Right atrium auricular region (tissue), 2 donors: ENCODE measurements at places on chromosomes 3 and 15. TPM values are rescaled to one million over a fixed set of nuclear protein-coding genes. Genes with fewer than 3 reads are reported as not detected.

The HYKK gene
- total RNA-seq, result 12.5 TPM

The CACNA2D2 gene
- 3.7 TPM for total RNA-seq

The AMT gene
- total RNA-seq, result 6.6 TPM

The GJD2 gene
- 42.3 TPM for total RNA-seq

The LDHAL6B gene
- total RNA-seq, result not detected

The CCR1 gene
- total RNA-seq, result 8.9 TPM

The SEC22A gene
- 13.7 TPM for total RNA-seq

The HYAL1 gene
- 38.1 TPM for total RNA-seq

The ITIH1 gene
- total RNA-seq, result not detected

The SYNPR gene
- total RNA-seq, result 2.7 TPM

The BUB1B gene
- total RNA-seq, result 2.1 TPM

The LRRC31 gene
- total RNA-seq, result not detected

The VPS39 gene
- 38.3 TPM for total RNA-seq

The TM4SF18 gene
- total RNA-seq, result 13.8 TPM

The BFSP2 gene
- not detected for total RNA-seq

The MORC1 gene
- not detected for total RNA-seq

The LMCD1 gene
- 79.0 TPM for total RNA-seq

The PLOD2 gene
- 18.2 TPM for total RNA-seq

The PRR23A gene
- not detected for total RNA-seq

The VILL gene
- total RNA-seq, result 12.2 TPM

The ALDH1L1 gene
- total RNA-seq, result 13.7 TPM

The ARGFX gene
- total RNA-seq, result not detected

The PLSCR2 gene
- total RNA-seq, result not detected

The GLDN gene
- 9.4 TPM for total RNA-seq

The EPHB3 gene
- 5.1 TPM for total RNA-seq

The RBM5 gene
- total RNA-seq, result 58.7 TPM

The RETNLB gene
- total RNA-seq, result not detected

The SERPINI2 gene
- total RNA-seq, result 2.2 TPM
